ENCODE measurements at places on chromosomes 4 and X. TPM values are rescaled to one million over a fixed set of nuclear protein-coding genes. Genes with fewer than 3 reads are reported as not detected.

Gene FRG2
- not detected for total RNA-seq

DNA sequence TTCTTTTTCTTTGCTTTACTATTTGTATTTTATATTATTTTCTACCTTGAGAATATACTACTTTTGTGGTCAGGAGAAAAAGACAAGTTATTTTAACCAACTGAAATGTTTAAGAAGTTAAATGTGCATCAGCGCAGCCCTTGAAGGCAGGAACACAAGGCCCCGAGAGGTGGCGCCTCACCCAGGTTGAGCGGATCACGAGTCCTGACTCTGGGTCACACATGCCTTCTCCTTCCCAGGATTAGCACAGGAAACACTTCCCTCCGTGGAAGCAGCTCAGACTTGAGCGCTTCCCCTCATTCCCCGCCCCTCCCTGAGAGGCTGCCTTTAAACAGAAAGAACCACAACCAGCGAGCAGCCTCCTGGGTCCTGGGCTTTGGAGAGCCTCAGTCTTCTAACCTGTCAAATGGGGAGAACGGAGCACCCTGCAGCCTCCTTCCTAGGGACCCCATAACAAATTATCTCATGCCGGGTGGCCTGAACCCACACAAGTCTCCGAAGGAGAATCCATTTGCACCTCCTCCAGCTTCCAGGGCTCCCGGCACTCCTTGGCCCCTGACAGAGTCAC is 217.6 kb downstream of the AFAP1 start:
- H3K4me3 ChIP-seq = no peak overlapping the region
- H3K36me3 ChIP-seq = no peaks in the 10 kb centered on the region
- H3K27ac ChIP-seq = no peak overlapping the region
- no peaks in the 10 kb centered on the region for H3K27me3 ChIP-seq
- H3K4me1 ChIP-seq = no peaks in the 10 kb centered on the region

Gene HEPH
- total RNA-seq = 58.2 TPM

Gene CT45A2
- total RNA-seq = not detected

Gene MAP7D2
- total RNA-seq = 0.36 TPM

GRCh38 chr4:145315811-145316225 is 135.4 kb upstream of the OTUD4 start:
- no peak for DNase-seq
- no peak overlapping the region for H3K27ac ChIP-seq
- no peak overlapping the region for H3K4me3 ChIP-seq
- no peaks in the 10 kb centered on the region for H3K4me1 ChIP-seq
- H3K27me3 ChIP-seq = no peaks in the 10 kb centered on the region
- no peaks in the 10 kb centered on the region for H3K36me3 ChIP-seq

Measured in aorta (tissue), 5 donors.